ENCODE measurements at places on chromosomes 12 and 14. TPM values are rescaled to one million over a fixed set of nuclear protein-coding genes. Genes with fewer than 3 reads are reported as not detected.

Gene CATSPERB
- 0.36 TPM for total RNA-seq

GRCh38 chr12:27780612-27781408 lies 774 bp upstream of the MANSC4 start:
- no peak for DNase-seq

GRCh38 chr12:63846238-63846967 lies 1.9 kb downstream of the SRGAP1 start:
- DNase-seq: no peak

Gene CMA1
- total RNA-seq: 2.3 TPM

Gene AICDA
- 0.40 TPM for total RNA-seq

DNA sequence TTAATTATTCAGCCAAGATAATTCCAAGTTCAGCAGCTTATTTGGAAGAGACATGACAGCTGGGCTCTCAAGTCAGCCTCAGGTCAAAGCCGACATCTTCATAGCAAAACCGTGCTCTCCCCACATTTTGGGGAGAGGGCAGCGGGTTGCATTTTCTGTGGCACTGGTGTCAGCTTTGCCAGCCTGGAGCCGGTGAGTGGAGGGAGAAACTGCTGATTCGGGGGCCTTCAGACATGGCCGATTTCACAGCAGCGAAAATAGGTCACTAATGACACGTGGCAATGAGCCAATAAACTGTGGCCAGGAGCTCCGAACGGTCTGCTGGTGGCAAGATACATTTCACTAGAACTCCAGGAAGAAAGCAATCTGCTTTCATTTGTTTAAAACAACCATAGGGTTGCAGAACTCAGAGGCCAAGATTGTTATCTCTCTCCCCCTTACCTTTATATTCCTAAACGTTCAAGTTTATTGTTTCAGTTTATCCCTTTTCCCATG lies 173.2 kb downstream of the CAND1 start:
- no peak for DNase-seq

Gene CIROP
- not detected for total RNA-seq

Gene PRB3
- total RNA-seq: not detected

- DNase-seq: no peak
Measured at GRCh38 chr14:72599579-72600470, 294.1 kb downstream of the DPF3 start.

GRCh38 chr12:118488034-118488433 lies 111.7 kb downstream of the SUDS3 start:
- DNase-seq: no peak

- DNase-seq: no peak
Measured at GRCh38 chr12:89306827-89307473, 45.4 kb downstream of the DUSP6 start.

GRCh38 chr12:75814851-75815754 lies 216.5 kb downstream of the PHLDA1 start:
- DNase-seq: no peak
